ENCODE measurements at places on chromosomes 2 and 18.
A peak's percentile ranks its signal among the peaks of the same experiment; 100 is the strongest.

DNA sequence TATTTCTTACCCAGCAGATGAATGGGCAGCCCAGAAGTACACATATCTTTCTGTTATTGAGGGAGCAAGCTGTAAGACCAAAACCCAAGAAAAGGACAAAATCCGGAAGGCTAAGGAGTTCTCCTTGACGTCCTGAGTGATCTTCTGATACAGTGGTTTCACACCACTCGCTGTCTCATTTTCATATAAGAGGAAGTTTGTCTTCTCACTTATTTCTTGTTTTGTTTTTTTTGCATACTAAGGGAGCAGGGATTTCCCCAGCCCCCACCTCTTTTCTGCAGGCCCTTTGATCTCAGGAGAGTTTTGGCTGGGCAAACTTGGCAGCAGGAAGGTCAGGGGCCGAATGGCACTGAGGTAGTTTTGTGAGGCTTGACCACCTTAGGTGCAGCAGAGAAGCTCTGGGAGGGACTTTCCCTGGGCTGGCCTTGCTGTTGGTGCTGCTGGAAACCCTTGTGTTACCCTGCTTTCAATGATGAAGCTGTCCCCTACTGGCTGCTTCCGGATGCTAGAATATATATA lies 13.3 kb downstream of the CHRNA1 start:
- DNase-seq: peak; percentile 58

GRCh38 chr2:62187246-62187645 lies 8.7 kb upstream of the B3GNT2 start:
- no peak for DNase-seq

GRCh38 chr2:40451918-40452605 lies at the start of gene SLC8A1:
Gene SLC8A1, minus strand, starts transcription at chr2:40452090.
- no peak for DNase-seq

DNA sequence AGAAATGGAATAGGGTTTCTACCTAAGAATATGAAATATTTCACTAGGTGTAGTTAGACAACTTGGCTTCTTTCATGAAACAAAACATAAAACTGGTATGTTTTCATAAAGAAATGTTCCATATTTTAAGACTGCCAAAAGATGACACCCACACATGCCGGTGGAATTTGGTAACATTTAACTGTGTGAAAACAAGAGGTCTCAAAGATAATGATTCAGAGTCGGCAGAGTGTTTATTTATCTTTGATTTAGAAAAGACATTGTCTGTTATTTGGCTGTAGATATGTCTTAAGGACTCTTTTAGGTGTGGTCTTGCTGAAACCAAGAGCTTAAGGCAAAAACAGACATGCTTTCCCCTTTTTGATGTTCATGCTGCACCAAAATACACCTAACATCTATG lies 63.5 kb upstream of the FN1 start:
- no peak for DNase-seq

GRCh38 chr18:41870817-41871216 lies 84.2 kb upstream of the PIK3C3 start:
- no peak for DNase-seq

Measured in effector memory CD8-positive, alpha-beta T cell (primary cell).